Sigmoid colon (tissue), 7 donors: ENCODE measurements at places on chromosomes 4 and X. TPM values are rescaled to one million over a fixed set of nuclear protein-coding genes. Genes with fewer than 3 reads are reported as not detected.

Gene NLGN3
- 2.9 TPM for total RNA-seq

Gene TBL1X
- 25.8 TPM for total RNA-seq

DNA sequence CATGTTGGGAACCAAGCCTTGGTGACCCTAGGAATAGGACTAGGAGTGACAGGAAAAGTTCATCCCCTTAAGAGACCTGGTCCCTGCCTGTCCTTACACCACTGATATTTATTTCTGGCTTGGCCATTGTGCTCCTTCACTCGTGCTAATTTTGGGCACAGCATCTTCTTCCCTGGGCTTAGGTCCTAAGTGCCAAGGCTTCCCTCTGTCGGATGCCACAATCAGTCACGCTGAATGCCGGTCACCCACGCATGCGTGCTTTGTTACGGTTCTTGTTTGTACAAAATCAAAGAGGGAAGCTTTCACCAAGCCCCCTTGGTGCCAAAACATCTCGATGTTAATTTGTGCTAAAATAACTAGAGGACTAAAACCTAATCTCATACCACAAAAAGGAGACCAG, 17.4 kb upstream of the MAP3K15 start:
- H3K4me1 ChIP-seq = no peaks in the 10 kb centered on the region
- H3K4me3 ChIP-seq = no peak overlapping the region
- no peak for DNase-seq
- H3K36me3 ChIP-seq = no peaks in the 10 kb centered on the region
- H3K27ac ChIP-seq = no peak overlapping the region

DNA sequence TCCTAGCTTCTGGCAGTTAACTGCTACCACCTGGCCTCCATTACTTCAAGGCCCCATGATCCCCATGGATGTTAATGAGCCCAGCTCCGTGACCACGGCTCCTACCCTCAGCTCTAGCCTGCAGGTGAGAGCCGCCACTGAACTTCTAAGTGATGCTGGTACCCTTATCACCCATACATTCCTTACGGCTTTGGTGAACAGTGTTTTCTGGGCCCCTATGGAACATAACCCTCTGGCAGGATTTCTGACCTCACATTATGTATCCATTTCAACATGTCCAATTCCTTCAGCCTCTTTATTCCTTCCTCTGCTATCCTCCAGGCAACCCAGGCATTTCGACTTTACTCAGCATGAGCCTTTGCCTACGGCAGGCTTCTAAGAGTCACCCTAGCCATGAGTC, 24.6 kb downstream of the PAGE4 start:
- H3K4me3 ChIP-seq = no peak overlapping the region
- H3K36me3 ChIP-seq = no peaks in the 10 kb centered on the region

Gene UGT2A3
- total RNA-seq = not detected

DNA sequence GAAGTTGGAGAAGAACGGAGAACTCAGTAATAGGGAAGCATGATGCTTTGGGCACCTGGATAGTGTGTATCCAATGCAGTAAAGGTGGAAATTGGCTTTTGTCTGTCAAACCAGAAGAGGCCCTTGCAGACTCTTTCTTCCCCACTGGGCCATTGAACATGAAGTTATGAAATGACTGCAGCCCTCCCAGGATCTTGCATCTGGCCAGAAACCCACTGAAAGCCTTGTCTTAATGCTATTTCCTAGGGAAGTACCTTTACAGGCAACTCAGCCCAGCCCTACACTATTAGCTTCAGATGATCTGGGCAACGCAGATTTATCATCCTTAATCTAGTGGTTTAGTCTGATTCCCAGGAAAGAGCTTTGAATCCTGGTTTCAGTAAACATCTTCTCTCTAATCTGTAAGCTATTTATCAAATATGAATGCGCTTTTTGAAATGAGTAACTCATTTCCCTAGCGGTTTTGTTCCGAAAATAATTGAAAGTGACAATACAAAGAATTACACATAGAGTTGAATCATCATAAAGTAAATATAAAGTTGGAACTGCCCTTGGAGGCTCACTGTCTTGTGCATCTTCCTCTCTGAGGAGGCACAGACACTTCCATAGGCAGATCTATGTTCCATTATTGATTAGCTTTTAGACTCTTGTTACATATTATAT, 464.1 kb downstream of the IDS start:
- no peak for DNase-seq
- H3K27me3 ChIP-seq = no peaks in the 10 kb centered on the region
- no peaks in the 10 kb centered on the region for H3K4me1 ChIP-seq

- no peaks in the 10 kb centered on the region for H3K4me1 ChIP-seq
- H3K27ac ChIP-seq = no peak overlapping the region
- H3K27me3 ChIP-seq = no peaks in the 10 kb centered on the region
- H3K4me3 ChIP-seq = no peak overlapping the region
Measured at GRCh38 chr4:23929248-23929647, 39.4 kb upstream of the PPARGC1A start.

- no peak overlapping the region for H3K27ac ChIP-seq
- no peaks in the 10 kb centered on the region for H3K36me3 ChIP-seq
- DNase-seq = no peak
- H3K27me3 ChIP-seq = no peaks in the 10 kb centered on the region
Measured at GRCh38 chr4:111108153-111108552, 485.3 kb upstream of the PITX2 start.

Gene MYOZ2
- 0.82 TPM for total RNA-seq

DNA sequence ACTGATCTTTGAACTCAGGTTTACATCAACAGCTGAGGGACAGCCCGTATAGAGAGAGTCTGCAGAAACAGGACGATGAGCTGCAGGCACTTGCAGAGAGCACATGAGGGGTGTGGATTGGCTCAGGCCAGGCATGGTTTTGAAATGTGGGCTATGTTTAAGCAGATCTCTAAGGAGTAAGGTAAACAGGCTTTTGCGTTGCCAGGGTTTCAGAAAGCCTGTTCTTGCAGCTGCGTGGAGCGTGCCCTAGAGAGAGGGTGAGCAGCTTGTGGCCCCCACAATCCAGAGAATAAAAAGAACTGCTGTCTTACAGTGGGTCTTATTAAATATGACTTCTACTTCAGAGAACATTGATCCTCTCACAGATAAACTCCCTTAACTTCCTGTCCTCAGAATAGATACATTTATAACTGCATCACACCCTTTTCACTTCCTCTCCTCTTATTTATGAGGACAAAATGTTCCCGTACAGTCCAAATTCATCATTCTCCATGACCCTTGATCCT, 64.1 kb downstream of the TMA16 start:
- DNase-seq = no peak
- H3K27me3 ChIP-seq = no peaks in the 10 kb centered on the region

DNA sequence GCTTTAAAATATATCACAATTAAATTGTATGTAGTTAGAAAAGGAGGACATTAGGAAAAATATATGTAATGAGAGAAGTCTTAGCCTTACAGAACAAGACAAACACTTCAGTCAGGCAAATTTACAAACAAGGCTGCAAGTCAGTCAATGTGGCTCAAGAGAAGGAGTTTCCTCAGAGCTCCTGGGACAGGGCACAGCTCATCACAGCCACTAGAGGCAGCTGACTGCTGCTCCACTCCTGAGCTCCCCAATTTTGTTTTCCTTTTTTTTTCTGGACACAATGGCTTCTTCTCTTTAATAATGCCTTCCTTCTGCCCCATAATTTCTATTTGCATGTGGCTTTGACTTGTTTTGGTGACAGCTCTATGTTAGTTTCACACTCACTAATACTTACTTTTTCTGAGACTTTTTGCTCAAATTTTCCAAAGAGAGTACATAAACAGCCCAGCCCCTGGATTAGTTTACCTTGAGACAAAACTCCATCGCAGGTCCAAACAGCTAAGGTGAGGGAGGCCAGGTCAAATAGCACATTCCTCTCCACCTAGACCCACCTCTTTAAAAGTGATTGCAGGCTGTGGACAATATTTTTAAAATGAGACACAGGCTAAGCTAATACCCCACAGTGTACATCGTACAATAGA, 850.4 kb upstream of the FRG1 start:
- H3K27ac ChIP-seq = no peak overlapping the region
- no peak overlapping the region for H3K4me3 ChIP-seq
- no peaks in the 10 kb centered on the region for H3K4me1 ChIP-seq
- H3K36me3 ChIP-seq = no peaks in the 10 kb centered on the region

DNA sequence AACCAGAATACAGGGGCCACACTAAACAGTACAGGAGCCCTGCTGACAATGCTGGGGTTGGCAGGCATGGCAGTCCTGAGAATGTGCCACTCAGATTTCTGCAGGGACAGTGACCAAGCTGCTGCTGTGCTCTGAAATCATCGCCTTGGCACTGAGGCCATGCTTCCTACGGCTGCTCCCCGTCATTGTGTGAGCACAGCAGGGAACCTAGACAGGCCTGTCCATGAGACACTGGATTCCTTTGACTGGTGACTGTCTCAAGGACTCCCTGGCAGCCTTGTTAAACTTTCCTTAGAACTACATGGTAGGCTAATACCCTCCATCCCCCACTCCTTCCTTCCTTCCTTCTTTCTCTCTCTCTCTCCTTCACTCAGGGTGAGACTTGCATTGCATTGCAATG, 111.4 kb downstream of the LUZP4 start:
- no peak for DNase-seq
- H3K36me3 ChIP-seq = no peaks in the 10 kb centered on the region
- H3K4me3 ChIP-seq = no peak overlapping the region
- H3K27me3 ChIP-seq = no peaks in the 10 kb centered on the region
- H3K27ac ChIP-seq = no peak overlapping the region
- H3K4me1 ChIP-seq = no peaks in the 10 kb centered on the region

- DNase-seq = no peak
- no peaks in the 10 kb centered on the region for H3K36me3 ChIP-seq
- no peaks in the 10 kb centered on the region for H3K27me3 ChIP-seq
- no peak overlapping the region for H3K4me3 ChIP-seq
- no peaks in the 10 kb centered on the region for H3K4me1 ChIP-seq
- no peak overlapping the region for H3K27ac ChIP-seq
Measured at GRCh38 chr4:57442831-57443291, 332.7 kb upstream of the IGFBP7 start.

DNA sequence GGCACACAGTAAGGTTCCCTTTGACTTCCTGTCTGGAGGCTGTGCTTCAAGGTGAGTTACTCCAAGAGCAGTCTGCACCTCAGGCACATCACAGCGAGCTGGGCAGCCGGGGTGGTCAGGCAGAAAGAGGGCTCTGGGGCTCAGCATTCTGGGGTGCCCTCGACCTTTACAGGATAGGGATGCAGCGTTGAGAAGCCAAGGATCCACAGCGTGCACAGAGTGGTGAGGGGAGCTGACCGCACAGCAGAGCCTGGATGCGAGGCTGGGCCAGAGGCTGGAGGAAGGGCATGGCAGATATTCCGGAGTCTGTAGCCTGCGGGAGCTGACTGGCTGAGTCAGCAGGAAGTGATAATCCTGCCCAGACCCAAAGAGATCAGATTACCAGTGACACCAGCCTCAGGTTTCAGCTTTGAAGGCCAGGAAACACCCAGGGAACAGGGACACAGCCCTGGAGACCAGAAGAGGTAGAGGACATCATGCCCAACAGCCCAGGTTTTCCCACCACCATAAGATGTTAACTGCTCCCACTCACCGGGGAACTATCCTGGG, 38.4 kb upstream of the PDLIM3 start:
- H3K4me1 ChIP-seq = peaks cover 24% of the 10 kb centered on the region
- H3K27me3 ChIP-seq = no peaks in the 10 kb centered on the region
- no peak for DNase-seq
- H3K36me3 ChIP-seq = no peaks in the 10 kb centered on the region

GRCh38 chrX:12372111-12372510, 233.8 kb downstream of the FRMPD4 start:
- H3K4me3 ChIP-seq = no peak overlapping the region
- no peaks in the 10 kb centered on the region for H3K4me1 ChIP-seq
- no peak overlapping the region for H3K27ac ChIP-seq
- H3K27me3 ChIP-seq = no peaks in the 10 kb centered on the region
- no peak for DNase-seq

GRCh38 chr4:6621556-6621927, 18.9 kb upstream of the MRFAP1 start:
- peak; percentile 44 for DNase-seq
- H3K27ac ChIP-seq = no peak overlapping the region
- H3K4me1 ChIP-seq = no peaks in the 10 kb centered on the region

GRCh38 chrX:47216393-47216925, 2.0 kb upstream of the CDK16 start:
- no peak for DNase-seq
- H3K36me3 ChIP-seq = peaks cover 20% of the 10 kb centered on the region
- no peak overlapping the region for H3K4me3 ChIP-seq
- peak overlapping the region; percentile 98 for H3K27ac ChIP-seq

DNA sequence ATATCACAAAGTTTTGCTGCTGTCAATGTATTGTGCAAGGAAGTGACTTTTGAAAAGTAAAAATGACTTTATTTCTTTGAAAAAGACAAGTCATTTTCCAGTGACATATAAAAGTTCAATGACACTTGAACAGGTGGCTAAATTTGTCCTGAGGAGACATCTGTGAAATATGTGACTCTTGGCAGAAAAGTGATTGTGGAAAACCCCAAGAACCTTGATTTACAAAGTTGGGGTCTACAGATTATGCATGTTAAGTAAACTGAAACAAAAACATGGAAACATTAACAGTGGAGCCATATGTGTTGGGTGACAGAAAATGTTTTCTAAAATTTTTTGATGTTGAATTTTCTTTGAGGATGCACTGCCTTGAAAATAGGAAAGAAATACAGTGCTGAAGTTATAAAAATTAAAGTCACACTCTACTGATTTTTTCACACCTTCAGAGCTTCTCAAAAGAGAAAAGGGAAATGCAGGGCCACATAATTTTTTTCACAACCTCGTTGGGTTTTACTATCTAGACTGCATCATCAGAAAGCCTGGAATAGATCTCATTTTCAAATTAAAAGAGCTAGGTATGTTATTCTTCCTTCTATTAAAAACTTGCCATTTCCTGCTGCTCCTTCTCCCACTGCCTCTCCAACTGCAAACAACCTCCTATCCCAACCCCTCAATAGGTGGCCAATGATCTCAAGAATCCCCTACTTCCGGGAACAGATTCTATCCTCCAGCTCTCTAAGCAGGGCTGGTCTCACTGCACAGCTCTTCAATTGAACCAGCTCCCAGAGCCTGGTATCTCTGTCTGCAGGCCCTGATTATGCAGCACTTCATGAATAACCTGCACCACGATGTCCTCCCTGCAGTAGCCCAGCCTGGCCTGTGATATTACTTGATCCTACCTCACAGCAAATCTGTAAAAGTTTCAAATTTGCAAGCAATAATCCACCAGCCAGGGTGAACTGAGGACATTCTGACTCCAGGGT, 570.8 kb upstream of the CPEB2 start:
- no peak overlapping the region for H3K4me3 ChIP-seq
- H3K27ac ChIP-seq = no peak overlapping the region
- no peaks in the 10 kb centered on the region for H3K4me1 ChIP-seq

- H3K36me3 ChIP-seq = no peaks in the 10 kb centered on the region
- H3K27ac ChIP-seq = no peak overlapping the region
- no peaks in the 10 kb centered on the region for H3K27me3 ChIP-seq
- DNase-seq = no peak
Measured at GRCh38 chrX:30593440-30594200, 16.1 kb upstream of the TASL start.

- DNase-seq = no peak
- no peaks in the 10 kb centered on the region for H3K36me3 ChIP-seq
- no peak overlapping the region for H3K4me3 ChIP-seq
- no peak overlapping the region for H3K27ac ChIP-seq
Measured at GRCh38 chr4:110265001-110265400, 66.6 kb upstream of the ELOVL6 start.
